ENCODE measurements at places on chromosomes 3 and 15. TPM values are rescaled to one million over a fixed set of nuclear protein-coding genes. Genes with fewer than 3 reads are reported as not detected.

TLR9 gene
- 0.06 TPM for total RNA-seq

HMG20A gene
- 50.5 TPM for total RNA-seq

DUOXA2 gene
- not detected for total RNA-seq

XXYLT1 gene
- 20.1 TPM for total RNA-seq

NTRK3 gene
- not detected for total RNA-seq

CPLX3 gene
- total RNA-seq: not detected

NR1I2 gene
- total RNA-seq: under 0.01 TPM

GP5 gene
- total RNA-seq: 0.06 TPM

CD96 gene
- not detected for total RNA-seq

PCYT1A gene
- total RNA-seq: 90.4 TPM

CCDC39 gene
- 0.06 TPM for total RNA-seq

GOLGA8R gene
- total RNA-seq: 1.3 TPM

FOXL2NB gene
- not detected for total RNA-seq

PRRT3 gene
- total RNA-seq: 0.49 TPM

GPR15 gene
- total RNA-seq: not detected

SLC28A1 gene
- total RNA-seq: not detected

IL16 gene
- 4.9 TPM for total RNA-seq

STARD5 gene
- 1.1 TPM for total RNA-seq

VEPH1 gene
- 24.0 TPM for total RNA-seq

CCPG1 gene
- total RNA-seq: 62.9 TPM

ITGA11 gene
- 1.6 TPM for total RNA-seq

CHRM5 gene
- 0.31 TPM for total RNA-seq

ABI3BP gene
- 17.4 TPM for total RNA-seq

TCF12 gene
- 124 TPM for total RNA-seq

DUOX2 gene
- total RNA-seq: not detected

HIGD2B gene
- total RNA-seq: not detected

SEMA3G gene
- 6.8 TPM for total RNA-seq

GREM1 gene
- 0.16 TPM for total RNA-seq
